Adrenal gland (tissue), 19 donors: ENCODE measurements at places on chromosomes 6 and 20.

DNA sequence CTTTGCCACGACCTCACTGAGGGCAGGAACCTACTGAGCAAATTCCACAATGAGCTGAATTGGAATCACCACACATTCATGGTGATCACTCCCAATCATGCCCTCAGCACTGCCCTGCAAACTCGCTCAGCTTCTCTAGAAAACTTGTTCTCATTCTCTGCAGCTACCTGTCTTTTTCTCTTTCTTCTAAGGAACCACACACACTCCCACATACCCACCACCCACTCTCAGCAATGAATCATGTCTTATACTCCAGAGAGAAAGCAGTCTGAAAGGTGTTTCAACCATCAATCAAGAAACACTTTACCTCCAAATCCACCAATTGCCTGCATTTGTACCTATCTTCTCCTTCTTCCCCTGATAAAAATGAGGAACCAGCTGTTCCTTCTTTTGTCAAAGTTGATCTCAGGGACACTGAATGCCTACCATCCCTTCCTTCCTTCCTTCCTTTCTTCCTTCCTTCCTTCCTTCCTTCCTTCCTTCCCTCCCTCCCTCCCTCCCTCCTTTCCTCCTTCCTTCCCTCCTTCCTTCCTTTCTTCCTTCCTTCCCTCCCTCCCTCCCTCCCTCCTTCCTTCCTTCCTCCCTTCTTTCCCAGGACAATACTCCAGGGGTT lies 84.6 kb upstream of the SGK1 start:
- no peak for DNase-seq

- DNase-seq: no peak
Observed at GRCh38 chr6:159996087-159996622, 27.3 kb downstream of the IGF2R start.

GRCh38 chr6:102458990-102459389 lies 1065.5 kb downstream of the GRIK2 start:
- no peak for DNase-seq

GRCh38 chr20:10089871-10090587 lies 55.2 kb downstream of the ANKEF1 start:
- DNase-seq: no peak

- DNase-seq: no peak
Observed at GRCh38 chr6:70738028-70738427, 70.3 kb downstream of the SMAP1 start.

DNA sequence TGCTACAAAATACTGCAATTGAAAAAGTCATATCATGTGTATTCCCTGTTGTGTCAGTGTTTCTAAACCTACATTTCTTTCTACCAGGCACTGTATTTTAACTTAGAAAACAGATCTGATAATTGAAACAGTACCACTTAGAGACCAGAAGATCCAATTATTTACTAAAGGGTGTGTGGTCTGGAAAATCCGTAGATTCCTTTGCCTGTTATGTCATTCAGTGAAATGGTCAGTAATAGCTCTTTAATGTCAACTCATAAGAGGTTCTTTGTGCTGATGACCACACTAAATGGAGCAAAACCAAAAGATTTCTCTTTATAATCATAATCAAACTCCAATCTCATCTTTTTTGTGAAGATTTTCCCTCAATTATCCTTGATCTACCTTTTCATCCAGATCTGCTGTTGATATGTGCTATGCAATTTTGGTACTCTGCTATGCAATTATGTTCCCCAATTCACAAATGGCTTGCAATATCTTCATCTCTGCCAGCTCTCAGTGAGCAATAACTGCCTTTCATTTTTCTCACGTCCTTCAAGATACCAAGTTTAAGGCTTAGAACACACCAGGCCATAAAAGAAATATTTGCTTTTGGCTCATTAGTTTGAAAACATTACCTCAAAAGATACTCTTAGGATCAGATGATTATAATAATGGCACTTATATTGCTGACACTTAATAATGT lies 165.5 kb downstream of the MOXD1 start:
- DNase-seq: no peak

DNA sequence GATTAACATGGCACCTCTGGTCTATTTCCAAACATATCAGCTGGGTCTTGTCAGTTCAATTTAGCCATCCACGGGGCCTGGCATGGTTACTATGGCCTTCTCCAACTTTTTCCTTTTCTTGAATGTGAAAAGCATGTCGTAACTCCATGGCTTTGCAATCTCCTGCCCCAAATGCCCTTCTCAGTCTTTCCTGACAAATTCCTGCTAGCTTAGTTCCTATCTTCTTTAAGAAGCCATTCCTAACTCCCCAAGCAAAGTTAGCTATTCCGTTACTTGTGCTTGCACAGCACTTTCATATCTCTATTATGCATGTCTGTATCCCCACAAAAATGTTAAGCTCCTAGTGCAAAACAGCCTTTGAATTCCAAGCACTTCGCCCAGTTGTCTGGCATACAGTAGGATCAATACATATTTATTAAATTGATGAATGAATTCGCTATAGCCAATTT lies 105.6 kb downstream of the AIG1 start:
- no peak for DNase-seq

GRCh38 chr20:7980332-7981046 lies 39.1 kb downstream of the TMX4 start:
- DNase-seq: no peak

DNA sequence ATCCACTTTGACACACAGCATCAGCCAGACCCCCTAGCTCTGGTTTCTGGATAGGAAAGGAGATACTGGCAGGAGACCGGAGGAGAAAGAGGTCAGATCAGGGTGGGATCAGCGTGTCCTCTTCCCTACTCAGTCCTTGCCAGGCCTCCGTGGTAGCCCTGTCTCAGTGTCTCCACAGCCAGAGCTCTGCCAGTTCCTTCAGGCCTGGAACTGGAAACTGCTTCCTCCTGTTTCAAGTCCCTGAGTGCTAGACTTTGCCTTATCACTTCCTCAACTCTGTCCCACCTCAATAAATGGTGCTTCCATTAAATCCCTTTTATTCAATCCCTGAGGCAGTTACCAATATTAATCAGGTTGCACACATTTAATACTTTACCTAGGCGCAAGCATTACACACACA lies 96.8 kb upstream of the LY86 start:
- no peak for DNase-seq

DNA sequence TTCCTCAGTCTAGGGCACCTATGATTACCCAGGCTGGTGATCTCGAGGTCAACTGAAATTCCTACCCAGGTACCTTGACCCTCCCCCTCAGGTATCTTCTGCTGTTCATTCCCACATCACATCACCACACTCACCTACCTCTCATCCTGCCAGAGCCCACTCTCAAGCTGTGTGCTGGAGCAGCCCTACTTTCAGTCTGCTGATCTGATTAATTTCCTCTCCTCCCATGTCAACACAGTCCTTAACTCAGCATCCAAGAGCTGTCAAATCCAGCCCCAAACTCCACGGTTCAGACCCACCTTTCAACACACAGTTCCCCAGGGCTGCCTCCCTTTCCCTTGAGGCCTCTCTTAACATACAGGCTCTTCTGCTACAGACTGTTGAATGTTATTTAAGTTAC lies 42.4 kb downstream of the EZR start:
- DNase-seq: no peak

DNA sequence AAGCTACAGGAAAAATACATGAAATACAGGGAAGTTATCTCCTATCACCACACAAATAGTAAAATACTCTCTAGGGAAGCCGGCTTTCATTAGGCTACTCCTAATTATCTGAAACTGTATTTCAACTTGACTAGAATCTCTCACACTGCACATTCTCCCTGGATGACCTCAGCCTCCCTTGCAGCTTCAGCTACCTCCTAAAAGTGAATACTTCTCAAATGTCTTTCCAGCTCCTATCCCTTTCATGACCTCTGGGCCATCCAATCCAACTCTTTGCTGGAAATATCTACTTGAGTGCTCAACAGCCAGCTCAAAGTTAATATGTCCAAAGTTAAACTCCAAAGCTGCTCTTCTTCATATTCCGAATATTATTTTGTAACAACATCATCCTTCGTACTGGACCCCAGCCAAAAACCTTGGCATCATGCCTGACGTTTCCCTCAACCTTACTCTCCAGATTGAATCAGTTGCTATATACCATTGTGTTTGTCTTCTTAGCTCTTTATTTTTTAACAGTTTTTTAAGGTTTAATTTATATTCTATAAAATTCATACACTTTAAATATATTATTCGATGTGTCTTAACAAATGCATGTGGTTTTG lies 29.4 kb upstream of the KIF6 start:
- no peak for DNase-seq

GRCh38 chr6:113031591-113032238 lies 684.6 kb downstream of the RFPL4B start:
- DNase-seq: no peak

DNA sequence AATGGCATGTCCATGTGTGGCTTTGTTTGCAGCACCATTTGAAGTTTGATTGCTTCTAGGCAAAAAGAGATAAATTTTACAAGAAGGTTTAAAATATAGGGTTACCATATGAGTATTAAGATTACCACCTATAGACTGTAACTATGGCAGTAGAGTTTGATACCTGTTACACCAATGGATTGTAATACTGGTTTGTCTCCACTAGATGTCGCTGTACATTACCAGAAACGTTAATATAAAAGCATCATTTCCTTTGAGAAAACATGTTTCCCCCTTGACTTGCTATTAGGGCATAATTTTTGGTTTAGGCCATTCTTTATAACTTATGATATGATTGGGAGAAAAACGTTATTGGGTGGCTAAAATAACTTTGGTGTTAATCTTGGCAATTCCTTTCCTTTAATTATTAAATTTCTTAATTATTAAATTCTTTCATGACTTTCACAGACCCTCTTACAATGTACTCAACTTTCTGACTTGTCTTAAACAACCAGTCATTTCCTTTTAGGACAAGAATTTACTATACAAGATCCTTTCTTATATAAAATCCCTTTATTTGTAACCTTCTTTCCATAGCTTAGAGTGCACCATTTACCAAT lies 42.8 kb downstream of the HLA-DPB1 start:
- DNase-seq: no peak
